AG04450 (cell line): ENCODE measurements at places on chromosomes 11 and 22.

GRCh38 chr22:31631436-31631835 is 30.6 kb downstream of the PISD start:
- DNase-seq, result no peak

DNA sequence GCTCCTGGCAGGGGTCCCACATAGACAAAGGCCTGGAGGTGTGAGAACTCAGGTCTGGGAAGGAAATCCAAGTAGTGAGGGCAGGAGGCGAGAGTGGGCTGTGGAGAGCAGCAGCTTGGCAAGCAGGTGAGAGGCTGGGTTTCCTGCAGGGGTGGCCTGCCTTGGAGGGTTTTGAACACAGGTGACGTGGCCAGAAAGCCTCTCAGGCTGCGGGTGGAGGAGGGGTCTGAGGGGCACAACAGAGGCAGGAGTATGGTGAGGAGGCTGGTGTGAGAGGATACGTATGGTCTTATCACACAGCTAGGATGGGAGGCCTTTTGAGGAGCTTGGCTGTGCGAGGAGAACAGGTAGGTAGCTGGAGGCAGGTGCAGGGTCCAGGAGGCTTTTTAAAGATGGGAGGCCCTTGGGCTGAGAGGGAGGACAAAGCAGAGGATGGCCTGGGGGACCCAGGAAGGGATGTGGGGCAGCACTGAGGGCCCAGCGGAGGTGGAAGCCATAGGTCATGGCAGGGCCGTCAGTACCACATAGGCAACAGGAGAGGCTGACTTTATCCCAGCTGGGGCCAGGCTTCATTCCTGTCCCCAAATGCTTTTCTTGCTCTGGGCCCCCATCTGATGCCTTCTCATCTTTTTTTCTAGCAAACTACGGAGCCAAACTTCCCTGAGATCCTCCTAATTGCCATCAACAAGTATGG is 84.4 kb downstream of the MYO7A start:
- DNase-seq, result no peak

DNA sequence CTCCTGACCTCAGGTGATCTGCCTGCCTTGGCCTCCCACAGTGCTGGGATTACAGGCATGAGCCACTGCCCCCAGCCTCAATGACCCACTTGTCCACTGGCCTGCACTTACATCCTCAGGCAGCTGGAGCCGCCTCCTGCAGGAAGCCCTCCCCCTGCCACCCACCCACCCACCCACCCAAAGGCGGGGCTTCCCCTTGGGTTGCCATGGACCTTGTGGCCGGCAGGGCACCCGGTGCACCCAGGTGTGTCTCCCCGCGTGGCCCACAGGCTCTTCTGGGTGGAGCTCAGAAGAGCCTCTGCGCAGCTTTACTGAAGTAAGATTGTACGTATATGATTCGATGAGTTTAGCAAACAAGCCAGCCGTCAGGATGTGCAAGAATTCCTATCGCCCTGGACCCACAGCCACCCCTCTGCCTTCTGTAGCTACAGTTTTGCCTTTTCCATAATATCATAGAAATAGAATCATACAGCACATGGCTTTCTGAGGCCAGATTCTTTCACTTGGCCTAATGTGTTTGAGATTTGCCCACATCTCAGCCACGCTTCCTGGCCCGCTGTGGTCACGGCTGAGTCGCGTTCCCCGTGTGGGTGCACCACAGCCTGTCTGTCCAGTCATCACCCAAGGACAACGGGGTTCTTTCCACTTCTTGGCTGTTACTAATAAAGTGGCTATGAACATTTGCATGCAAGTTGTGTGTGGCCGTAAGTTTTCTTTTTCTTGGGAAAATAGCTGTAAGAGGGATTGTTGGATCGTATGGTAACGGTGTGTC is 5.3 kb upstream of the BRSK2 start:
- DNase-seq, result no peak

DNA sequence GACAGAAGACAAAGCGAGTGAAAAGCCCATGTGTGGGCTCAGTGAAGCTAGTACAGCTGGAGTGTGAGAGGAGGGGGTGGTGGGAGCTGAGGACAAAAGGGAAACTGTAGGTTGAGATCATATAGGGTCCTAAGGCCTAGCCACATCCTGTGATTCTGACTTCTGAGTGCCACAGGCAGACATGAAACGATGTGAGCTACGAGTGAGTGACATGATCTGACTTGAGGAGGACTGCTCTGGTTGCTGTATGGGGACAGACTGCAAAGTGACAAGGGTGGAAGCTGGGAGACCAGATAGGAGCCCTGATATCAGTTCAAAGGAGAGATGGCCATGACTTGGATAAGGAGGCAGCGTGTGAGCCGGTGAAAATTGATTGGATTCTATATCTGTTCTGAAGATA is 85.4 kb downstream of the MICAL2 start:
- no peak for DNase-seq

DNA sequence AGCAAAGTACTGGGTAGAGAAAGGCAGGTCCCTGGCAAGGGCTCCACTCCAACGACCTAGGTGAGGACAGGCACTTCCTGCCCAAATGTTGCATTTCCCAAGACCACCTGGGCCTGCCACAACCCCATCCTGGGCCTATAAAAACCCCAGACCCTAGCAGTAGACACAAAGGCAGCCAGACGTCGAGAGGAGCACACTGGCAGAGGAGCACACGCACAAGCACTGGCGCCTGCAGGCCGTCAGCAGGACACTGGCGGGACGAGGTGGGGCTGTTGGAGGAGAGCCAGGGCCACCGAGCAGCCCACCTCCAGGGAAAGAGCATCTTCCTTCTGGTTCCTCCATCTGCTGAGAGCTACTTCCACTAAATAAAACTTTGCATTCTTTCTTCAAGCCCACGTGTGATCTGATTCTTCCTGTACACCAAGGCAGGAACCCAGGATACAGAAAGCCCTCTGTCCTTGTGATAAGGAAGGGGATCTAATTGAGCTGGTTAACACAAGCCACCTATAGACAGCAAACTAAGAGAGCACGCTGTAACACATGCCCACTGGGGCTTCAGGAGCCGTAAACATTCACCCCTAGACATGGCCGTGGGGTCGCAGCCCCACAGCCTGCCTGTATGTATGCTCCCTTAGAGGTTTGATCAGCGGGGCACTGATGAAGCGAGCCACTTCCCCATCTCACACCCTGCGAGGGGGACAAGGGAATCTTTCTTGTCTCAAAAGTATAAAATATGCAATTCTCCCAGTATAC is 89.7 kb upstream of the MTMR2 start:
- no peak for DNase-seq

GRCh38 chr11:1872267-1872985 is 19.3 kb downstream of the PRR33 start:
- no peak for DNase-seq

DNA sequence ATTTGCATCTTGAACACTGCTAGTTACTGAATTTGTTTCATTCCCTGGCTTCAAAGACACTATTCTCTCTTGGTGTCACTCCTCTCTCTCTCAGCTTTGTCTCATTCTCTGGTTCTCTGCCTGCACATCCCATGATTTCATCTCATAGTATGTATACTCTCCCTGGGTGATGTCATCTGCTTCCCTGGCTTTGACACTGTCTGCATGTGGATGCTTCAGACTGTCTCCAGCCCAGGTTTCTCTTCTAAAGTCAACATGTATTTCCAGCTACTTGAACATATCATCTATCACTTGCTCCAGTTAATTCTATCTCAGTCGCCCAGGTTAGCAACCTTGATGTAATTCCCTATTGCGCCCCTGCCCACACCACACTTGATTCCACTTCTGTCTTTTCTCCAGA is 9.3 kb upstream of the ACAT1 start:
- no peak for DNase-seq

DNA sequence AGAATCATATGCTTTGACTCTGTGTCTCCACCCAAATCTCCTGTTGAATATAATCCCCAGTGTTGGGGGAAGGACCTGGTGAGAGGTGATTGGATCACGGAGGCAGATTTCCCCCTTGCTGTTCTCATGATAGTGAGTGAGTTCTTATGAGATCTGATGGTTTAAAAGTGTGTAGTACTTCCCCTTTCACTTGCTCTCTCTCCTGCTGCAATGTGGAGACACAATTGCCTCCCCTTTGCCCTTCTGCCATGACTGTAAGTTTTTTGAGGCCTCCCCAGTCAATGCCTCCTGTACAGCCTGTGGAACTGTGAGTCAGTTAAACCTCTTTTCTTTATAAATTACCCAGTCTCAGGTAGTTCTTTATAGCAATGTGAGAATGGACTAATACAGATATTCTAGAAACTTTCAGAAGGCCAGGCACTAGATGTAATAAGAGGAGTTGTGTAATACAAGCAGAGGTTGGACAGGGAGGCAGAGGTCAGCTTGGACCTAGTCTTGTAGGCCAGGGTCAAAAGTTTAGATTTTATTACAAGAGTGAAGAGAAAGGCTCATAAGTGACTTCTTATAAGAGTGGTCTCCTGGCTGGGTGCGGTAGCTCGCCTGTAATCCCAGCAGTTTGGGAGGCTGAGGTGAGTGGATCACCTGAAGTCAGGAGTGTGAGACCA is 9.3 kb upstream of the SERPING1 start:
- DNase-seq, result no peak

- DNase-seq, result no peak
Measured at GRCh38 chr11:132140056-132140455, 769.6 kb downstream of the NTM start.

DNA sequence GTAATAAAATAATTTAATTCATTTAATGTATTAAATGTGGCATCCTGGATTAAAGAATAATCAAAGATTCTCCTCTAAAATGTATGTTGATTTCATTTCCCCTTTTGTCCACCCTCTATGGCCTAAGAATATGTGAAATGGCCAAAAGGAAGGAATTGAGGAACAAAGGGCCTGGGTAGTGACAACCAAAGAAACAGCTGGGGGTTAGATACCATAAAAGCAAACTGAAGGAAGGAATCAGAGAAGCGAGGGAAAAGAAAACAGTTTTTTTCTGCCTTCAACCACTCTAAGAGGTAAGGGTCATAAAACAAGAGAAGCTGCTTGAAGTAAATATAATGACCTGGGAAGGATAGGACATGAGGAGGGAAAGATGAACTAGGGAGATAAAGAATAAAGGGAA is 139.3 kb downstream of the FAM76B start:
- no peak for DNase-seq

DNA sequence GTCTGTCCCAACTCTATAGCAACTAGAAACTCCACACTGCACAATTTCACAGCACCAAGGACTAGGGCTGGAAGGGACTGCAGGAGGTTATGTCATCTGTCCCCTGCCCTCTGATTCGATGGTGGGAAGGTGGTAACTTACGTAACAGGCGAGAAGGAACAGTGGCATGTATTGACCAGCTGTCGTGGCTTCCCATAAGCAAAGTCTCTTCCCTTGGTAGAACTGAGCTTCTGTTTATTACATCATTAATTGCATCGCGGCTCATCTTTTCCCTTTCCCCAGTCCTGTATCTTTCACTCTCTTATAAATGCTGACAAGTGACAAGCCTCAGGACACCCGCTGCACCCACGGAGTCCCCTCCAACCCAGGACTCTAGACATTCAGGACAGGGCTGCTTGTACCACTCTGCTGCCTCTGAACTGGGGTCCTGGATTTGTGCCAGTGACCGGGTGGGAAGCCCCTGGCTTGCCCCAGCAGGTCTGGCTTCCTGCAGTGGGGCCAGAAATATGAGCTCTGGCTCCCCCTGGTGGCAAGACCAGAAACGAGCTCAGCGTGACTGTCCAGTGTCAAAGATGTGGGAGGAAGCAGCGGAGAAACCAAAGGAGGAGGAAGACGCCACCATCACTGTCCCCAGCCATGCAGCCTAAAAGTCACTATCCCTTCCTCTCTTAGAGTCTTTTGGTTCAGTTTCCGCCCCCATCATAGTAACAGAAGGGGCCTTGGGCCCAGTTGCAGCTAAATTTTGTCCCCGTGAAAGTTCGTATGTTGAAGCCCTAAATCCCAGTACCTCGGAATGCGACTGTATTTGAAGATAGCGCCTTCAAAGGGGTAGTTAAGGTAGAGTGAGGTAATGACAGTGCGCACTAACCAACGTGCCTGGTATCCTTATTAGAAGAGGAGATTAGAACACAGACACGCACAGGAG is 84.5 kb downstream of the ISX start:
- no peak for DNase-seq

DNA sequence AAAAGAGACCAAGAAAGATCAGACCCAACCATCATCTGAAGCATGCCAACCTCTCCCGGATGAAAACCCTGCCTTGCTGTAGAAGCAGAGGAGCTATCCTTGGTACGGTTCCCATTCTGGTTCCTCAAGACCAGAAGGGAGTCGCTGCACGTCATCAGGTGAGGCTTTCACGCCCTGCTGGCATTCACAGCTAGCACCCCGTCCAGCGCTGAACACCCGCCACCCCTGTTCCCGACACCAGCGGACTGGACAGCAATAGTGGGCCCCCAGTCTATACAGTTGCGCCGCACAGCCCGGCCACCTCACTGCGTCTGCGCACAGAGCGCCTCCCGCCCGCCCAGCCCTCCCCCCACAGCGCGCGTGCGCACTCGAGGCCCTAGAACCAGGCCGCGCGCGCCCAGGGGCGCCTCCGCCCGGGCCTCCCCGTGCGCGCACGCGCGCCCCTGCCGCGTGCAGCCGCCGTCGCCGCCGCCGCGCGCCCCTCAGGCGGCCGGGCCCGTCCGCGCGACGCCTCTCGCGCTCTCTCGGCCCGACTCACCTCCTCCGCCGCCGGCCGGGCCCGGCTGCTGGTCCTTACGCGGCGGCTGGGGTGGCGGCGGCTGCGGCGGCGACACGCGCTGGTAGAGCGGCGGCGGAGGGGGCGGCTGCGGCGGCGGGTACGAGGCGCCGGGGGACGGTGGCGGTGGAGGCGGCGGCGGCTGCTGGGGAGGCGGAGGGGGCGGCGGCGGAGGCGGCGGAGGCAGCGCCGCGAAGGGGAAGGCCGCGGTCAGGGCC is 706 bp downstream of the SF1 start:
- peak; percentile 43 for DNase-seq

- DNase-seq, result no peak
Measured at GRCh38 chr11:100066399-100066798, 620.7 kb upstream of the ARHGAP42 start.

DNA sequence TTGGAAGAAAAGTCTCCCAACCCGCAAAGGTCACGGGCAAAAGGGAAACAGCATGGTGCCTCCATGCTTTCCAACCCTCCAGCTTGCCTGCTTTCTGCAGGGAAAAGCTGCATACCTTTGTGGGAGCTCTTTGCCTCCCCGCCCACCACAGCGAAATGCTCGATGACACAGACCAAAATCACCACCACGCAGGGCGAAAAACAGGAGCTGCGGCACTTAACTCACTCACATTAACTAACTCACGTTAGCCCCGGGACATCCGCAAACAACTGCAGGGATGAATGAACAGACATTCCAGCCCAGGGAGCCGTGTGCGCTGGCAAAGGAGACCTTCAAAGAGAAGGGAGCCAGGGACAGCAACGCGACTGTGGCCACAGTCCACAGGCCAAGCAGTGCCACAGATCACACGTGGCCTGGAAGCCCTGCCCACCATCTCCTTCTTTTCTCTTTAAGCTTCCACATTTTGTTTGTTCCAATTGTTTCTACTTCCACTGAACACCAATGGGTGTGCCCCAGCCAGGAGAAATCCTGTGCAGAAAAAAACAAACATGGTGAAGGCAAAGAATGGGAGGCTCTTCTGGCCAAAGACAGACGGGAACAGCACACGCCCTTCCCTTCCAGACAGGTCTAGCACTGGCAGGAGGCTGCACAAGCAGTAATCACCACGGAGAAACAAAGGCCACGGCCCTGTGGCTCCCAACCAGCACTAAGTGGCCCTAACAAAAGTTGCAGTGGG is 39.3 kb downstream of the DUSP8 start:
- no peak for DNase-seq

GRCh38 chr11:46559815-46560214 is 34.0 kb downstream of the AMBRA1 start:
- no peak for DNase-seq

GRCh38 chr11:78221396-78222315 is 32.9 kb downstream of the USP35 start:
- DNase-seq, result no peak

- DNase-seq, result no peak
Measured at GRCh38 chr11:90822996-90823395, 600.1 kb upstream of the CHORDC1 start.

- peak; percentile 61 for DNase-seq
Measured at GRCh38 chr11:10233581-10233980, 60.4 kb downstream of the SBF2 start.
